ENCODE measurements at places on chromosomes 4 and X.

DNA sequence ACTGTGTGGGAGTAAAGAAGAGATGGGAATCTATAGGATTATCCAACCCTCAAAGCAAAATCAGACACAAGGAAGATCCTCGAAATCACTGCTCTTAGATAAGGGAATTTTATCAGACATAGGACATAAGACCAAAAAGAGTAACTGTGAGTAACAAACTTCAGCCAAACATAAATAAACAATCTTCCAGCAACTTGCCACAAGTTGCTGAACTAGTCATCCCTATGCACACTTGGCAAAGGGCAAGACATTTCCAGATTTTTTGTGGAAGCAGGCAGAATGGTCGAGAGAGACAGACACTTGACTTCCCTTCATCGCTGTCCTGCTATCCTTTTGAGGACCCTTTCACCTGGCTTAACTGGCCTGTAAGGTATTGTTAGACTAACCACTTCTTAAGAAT, 89.6 kb downstream of the KCNIP4 start:
- DNase-seq, result no peak

DNA sequence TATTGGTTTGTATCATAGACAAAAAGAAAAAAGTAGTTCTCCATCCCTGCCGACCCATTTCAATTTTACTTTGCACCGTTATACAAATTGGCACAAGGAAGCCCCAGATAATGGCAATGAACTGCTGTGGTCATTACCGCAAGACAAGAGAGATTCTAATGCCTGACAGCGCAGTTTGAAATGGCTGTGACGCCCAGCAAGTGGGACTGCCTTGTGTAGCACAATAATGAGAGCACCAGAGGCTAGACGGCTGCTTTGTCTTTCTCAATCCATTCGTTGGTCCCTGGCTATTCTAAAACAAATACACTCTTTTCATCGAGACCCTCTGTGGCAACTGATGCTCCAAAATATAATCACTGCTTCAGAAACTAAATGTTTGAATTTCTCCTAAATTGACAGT, 192.4 kb upstream of the NEIL3 start:
- no peak for DNase-seq

DNA sequence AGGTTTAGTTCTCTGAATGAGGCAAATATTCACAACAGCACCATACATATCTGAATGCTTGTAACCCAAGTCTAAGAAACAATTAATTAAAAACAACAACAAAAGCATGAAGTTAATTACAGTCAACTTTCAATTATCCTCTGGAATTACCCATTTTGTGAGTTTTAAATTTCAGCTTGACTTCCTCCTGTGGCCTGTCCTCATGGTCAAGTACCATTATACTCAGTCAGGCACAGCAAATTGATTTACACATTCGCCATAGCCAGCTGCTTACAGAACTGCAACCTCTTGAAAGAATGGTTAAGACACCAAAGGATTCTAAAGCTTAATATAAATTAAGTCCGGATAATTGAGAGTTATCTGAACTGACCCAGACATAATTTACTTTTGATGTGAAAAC, 306.5 kb downstream of the CAMK2D start:
- no peak for DNase-seq

DNA sequence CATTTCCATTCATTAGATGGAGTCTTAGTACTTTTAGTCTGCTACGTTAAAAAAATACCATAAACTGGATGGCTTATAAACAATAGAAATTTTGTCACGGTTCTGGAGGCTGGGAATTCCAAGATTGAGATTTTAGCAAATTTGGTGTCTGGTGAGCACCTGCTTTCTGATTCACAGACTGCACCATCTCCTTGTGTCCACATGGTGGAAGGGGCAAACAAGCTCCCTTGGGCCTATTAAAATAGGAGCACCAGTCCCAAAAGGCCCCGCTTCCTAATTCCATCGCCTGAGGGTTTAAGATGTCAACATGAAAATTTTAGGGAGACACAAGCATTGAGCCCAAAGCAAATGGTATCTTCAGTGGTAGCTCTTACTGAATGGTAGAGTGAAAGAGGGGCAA, 120.5 kb upstream of the MAP9 start:
- DNase-seq, result no peak

DNA sequence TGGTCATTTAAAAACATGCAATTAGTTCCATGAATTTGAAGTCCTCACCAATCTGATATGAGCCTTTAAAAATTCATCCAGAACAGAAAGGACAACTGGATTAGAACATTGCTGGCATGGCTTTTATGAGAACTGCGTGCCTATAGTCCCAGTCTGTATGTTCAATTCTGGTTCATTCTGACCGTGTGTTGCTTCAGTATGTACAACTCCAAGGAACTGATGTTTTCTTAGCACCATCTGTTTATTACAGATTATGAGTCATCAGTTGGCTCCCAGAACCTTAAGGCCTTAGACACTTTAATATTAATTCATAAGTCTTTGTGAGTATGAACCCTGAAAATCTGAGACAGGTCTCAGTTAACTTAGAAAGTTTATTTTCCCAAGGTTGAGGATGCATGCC, 115.0 kb downstream of the CEP44 start:
- DNase-seq, result no peak

DNA sequence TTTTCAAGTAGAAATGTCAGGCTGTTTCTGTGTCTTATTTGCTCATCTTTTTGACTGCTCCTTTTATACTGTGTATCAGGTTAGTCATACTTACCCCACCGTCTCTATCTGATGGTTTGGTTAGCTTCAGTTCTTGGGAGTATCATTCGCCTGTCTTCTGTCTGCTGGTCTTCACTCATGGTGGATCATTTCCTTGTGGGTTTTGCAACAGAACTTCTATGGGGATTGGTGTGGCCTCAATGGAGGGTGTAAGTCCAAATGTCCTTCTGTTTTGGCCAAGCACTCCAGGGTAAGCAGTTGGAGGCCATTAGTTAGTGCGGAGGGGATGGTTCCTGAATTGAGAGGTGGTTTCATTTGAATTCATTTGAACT, 7.2 kb downstream of the ABCD1 start:
- DNase-seq, result no peak

DNA sequence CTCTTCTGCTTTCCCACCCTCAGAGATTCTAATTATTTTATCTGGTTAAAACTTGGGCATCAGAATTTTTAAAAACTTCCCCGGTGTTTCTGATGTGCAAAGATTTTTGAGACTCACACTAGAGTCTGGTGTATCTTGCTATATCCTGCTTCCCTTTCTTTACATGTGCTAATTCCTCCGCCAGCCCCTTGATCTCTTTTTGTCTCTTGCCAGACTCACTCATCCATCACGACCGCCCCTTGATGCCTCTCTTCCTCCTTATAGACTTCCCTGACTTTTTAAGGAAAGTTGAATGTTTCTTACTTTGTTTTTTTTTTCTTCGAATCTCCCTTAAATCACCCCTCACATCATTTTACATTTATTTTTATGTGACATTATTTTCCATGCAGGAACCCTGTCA, 274.9 kb upstream of the PITX2 start:
- no peak for DNase-seq

DNA sequence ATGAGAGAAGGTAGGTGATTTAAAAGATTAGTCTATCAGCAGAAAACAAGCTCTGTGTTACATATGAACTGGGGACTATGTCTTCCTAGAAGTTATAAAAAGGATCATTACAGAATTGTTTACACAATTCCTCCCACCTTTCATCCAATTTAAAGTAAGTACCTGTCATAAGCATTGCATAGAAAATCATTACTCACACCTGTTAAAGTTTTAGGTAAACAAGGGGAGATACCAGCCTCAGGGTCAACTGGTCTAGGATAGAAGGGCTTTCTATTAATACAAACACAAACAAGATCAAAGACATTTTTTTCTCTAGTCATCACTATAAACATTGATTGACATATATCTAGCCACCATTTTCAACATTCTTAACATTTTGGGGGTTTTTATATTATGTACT, 333.9 kb downstream of the ARHGAP24 start:
- no peak for DNase-seq

- DNase-seq, result no peak
Measured at GRCh38 chr4:8675383-8675782, 82.8 kb downstream of the CPZ start.

GRCh38 chr4:57314636-57315035, 204.5 kb upstream of the IGFBP7 start:
- no peak for DNase-seq

GRCh38 chr4:117154251-117154650, 68.9 kb upstream of the TRAM1L1 start:
- no peak for DNase-seq

DNA sequence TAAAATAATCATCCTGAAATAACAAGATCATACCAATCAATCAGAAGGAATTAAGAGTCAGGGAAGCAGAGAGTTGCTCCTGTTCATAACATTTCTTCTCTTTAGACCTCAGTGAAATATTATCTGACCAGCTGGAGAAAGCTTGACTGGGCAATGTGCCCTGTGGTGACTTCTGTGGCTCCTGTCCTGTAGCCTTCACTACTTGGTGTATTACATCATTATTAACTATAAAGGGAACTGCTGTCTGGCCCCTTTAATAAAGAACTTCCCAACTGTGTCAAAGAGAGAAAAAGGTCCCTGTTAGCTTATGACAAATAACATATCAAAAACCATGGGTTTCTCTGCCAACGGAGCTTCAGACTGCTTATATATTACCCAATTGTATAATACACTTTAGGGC, 18.0 kb downstream of the OPHN1 start:
- DNase-seq, result no peak

- DNase-seq, result no peak
Measured at GRCh38 chr4:18566970-18567799, 545.6 kb upstream of the LCORL start.

DNA sequence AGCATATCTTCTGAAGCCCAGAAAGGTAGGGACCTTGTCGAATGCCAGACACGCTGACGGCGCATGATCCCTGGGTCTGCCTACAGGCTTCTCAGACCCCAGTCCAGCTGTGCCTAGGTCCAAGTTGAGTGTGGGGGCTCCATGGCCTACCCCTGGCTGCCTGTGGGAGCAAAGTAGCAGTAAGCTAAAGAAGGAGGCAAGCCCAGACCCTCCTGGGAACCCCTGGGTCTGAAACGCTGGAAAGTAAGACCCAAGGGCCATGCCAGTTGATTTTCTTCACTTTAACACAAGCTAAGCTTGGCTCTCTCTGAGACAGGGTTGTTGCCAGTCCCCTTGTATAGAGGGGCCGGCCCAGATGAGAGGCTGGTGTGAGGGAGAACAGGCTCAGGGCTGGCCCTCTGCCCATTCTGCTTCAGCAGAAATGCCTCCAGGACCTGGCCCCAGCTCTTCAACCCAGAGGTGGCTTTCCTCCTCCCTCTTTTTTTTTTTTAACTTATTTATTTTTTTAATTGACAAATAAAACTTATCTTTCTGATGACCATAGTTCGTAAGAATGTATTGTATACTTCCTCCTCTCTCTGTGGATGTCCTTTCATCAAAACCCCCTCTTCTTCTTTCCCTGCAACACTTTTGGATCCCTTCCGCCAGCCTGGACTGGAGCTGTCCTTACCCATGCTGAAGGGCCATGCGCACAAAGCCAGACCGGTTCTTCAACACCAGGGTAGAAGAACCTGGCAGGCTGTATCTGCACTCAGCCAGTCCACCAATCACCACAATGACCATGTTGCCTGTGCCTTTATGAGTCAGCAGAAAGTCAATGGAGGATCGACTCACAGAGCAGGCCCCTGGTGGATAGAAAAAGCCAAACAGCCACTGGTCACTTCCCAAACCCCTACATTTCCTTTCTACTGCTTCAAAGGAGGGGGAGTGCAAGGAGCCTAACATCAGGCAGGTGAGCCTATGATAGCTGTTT, 7.1 kb downstream of the AWAT2 start:
- no peak for DNase-seq

DNA sequence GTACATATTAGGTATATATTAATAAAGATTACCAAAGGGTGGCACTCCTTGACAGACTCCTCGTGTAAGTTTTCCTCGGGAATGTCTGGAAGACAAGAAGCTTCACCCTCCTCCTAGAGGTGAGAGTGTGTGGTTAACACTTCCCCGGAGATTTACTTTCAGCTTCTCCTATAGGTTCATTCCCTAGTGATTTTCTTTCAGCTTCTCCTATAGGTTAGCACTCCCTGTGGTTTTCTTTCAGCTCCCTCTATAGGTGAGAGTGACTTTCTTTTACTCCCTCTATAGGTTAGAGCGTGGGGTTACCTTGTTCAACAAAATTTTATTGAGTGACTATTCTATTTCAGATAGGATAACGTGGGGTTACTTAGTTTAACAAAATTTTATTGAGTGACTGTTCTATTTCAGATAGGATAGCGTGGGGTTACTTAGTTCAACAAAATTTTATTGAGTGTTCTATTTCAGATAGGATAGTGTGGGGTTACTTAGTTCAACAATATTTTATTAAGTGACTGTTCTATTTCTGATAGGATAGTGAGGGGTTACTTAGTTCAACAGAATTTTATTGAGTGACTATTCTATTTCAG, 106.0 kb upstream of the PLAC1 start:
- no peak for DNase-seq

DNA sequence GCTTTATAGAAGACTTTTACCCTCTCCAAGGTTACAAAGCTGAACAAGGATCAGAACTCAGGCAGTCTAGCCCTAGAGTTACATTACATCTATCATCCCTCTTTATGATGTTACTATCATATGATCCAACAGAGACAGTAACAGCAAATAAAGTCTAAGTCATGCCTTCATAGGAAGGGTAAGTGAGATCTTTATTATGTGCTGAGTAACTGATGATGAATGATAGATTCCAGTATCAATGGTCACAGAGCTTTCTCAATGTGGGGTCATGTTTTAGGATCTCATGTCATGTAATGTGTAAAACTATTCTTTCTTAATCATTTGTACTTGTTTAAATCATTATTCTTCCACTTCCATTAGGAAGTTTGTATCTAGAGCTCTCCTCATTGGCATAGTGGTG, 22.8 kb downstream of the ELOVL6 start:
- no peak for DNase-seq

DNA sequence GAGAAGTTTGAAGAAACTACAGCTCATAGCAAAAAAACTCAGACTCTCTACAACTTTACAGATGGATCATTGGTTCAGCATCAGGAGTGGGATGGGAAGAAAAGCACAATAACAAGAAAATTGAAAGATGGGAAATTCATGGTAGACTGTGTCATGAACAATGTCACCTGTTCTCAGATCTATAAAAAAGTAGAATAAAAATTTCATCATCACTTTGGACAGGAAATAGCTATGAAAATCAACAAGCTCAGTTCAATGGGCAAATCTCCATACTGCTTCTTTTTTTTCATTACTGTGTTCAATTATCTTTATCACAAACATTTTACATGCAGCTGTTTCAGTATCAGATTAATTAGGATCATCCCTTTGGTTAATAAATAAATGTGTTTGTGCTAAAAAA, 76.5 kb upstream of the RAPGEF2 start:
- no peak for DNase-seq

DNA sequence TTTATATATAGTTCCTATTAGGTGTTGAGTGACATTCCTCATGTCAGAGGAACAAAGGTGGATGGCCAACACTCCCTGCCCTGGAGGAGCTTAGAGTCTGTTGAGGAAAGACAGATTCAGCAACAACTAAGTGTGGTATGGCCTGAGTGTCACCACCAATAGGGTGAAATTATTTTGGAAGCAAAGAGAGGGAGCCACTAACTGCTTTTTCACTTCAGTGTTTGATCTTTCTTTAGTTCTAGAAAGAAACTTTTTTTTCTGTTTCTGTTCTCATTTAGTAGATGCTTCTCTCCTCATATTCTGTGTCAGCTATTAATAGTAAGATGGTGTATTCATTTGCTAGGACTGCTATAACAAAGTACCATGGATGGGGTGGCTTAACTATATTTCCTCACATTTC, 81.5 kb downstream of the ARX start:
- no peak for DNase-seq

- DNase-seq, result no peak
Measured at GRCh38 chr4:93183576-93183975, 645.0 kb upstream of the ATOH1 start.

Data from stimulated activated CD4-positive, alpha-beta T cell treated with anti-CD3 and anti-CD28 coated beads, Interleukin-2, amount 100 ng/mL, for 48 hours (primary cell).